Kidney capillary endothelial cell (primary cell): ENCODE measurements at places on chromosomes 13 and 19.

GRCh38 chr19:36745870-36746269 is 26.7 kb downstream of the ZNF850 start:
- no peak for DNase-seq

GRCh38 chr13:105538346-105538745 is 997.1 kb downstream of the EFNB2 start:
- no peak for DNase-seq

DNA sequence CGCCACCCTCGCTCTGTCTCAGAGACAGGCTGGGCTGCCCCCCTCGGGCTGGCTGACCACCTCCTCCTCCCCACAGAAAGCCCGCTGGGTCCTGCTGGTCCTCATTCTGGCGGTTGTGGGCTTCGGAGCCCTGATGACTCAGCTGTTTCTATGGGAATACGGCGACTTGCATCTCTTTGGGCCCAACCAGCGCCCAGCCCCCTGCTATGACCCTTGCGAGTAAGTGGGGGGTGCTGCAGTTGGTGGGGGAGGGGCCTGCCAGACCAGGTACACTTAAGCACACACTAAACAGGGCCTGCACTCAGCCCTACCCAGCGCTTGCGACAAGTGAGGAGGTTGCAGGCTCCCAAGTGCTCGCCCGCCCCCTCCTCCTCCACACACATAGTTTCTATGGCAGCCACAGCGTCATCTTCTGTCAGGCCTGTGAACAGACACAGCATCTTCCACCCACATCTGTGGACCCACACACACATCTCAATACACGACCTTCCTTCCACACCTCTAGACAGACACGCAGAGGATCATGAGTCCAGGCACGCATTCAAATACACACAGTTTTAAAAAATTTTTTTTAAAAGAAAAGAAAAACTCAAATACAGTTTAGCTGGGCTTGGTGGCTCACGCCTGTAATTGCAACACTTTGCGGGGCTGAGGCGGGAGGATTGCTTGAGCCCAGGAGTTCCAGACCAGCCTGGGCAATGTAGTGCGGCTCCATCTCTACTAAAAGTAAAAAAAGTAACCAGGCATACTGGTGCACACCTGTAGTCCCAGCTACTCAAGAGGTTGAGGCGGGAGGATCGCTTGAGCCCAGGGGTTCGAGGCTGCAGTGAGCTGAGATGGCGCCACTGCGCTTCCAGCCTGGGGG is 18.4 kb downstream of the PLD3 start:
- no peak for DNase-seq

DNA sequence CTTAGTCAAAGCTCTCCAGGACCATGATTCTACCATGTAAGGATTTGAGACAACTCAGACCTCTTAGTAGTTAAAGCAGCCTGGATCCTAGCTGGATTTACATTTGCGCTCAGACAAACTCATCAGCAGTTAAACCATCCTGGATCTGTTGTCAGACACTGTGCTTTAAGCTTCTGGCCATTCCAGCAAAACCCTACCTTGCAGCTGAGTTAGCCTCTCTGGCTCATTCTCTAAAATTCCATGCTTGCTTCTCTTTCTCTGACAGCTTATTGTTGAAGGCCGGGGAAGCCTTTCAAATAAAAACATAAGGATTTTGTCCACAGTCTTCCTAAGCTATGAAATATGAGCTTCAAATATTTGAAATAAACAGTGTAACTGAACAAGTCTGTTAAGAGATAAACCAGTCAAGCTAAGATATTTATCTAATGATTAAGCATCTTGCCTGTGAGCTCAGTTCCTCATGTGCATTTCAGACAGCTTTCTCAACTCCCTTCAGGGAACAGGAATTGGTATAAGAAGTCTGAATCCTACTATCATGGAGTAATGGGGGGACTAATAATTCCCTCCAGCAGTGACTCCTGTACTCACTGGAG is 89.3 kb downstream of the SLAIN1 start:
- no peak for DNase-seq

- DNase-seq, result no peak
These were observed 694.4 kb upstream of the SLITRK5 start for GRCh38 chr13:86976521-86977324.

- DNase-seq, result no peak
These were observed 50.8 kb downstream of the MBD3L2B start for GRCh38 chr19:6970443-6970842.

DNA sequence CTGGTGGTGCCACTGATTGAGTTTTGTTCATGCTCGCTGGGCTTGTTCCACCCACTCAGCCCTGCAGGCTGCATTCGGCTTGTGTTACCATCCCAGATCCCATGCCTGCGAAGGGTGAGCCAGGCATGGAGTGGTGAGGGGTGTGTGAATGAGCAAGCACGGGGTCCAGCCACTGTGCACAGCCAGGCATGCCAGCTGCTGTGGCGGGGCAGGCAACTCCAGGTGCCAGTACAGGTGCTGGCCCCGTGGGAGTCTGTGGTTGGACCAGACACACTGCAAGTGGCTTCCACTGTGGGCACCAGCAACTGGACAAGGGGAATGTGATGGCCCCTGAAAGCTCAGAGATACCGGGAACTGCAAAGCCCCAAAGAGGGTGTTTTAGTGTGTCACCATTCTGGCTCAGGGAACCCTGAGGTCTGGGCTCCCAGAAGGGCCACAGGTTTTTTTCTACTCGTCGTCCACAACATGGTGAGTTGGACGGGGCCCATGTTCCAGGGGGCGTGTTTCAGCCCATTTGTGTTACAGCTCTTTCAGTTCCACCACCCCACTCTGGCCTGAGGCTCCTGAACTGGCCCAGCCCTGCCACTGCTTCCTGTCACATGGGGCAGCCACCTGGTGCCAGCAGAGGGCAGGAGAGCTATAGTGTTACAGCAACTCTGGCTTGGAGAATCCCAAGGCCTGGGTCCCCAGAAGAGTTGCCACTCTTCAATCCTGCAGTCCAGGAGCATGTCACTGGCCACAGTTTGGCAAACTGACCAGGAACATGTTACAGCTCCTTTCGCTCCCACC is 217.0 kb upstream of the OBI1 start:
- no peak for DNase-seq

DNA sequence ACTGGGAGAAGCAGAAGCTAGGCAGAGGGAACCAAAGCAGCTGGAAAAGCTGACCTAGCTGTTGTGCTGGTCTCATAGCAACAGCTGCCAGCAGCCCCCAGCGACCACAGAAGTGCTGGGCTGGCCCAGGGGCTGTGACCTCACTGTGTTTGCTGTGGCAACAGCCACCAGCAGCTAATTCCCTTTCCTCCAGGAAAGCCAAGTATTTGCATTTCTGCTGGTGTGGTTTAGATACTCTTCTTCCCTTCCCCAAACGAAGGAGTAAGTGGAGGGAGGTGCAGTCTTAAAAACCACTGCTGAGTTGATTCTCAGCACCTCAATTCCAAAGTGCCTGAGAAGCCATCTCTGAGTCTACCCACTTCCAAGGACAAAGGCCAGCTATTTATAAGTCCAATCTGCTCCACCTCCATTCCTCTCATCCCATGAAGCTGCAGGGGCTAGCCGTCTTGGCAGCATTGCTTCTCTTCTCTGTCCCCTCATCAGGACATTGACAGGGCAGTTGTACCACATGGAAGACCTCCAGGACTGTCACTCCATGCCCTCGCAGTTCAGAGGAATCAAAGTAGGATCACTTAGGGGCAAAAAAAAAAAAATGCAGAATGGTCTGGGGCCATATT is 11.5 kb upstream of the CCDC97 start:
- DNase-seq, result no peak

DNA sequence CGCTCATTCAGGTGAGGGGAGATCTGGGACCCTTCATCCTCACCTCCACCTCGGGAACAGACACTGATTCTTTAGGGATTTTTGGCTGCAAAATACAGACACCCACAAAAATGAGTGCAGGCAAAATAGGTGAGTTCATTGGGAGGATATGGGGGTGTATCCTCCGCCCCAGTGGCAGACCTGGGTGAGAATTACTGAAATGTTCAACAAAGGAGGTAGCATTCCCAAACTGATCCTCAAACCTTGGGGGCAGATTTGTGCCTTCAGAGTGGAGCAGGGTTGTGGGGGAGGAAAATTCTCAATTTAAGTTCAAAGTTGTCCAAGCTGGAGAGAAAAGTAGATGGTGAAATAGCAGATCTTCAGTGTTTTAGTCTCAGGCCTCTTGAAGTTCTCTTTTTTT is 31.3 kb upstream of the SIN3B start:
- no peak for DNase-seq

DNA sequence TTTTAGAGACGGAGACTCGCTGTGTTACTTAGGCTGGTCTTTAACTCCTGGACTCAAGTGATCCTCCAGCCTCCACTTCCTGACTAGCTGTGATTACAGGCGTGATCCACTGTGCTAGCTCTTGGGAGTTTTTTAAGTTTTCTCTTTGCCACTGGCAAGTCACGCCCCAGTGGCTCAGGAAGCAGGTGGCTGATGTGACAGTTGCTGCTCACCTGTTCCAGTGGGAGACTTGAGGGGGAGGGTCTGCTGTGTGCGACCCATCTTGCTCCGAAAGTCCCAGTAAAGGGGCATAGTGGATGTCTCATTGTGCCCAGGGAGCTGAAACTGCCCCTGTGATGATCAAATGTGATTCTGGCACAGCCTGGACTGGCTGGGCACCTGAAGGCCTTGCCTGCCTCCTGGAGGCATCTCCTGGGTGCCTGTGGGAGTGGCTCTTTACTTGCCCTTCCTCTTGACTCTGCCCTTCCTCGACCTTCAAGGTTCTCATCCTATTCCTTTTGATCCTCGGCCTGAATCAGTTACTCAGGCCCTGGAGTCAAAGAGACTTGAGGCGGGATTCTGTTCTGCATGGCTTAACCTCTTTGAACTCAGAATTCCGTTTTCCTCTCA is 7.8 kb downstream of the SMARCA4 start:
- no peak for DNase-seq

GRCh38 chr13:68319384-68319783 is 1089.2 kb upstream of the PCDH9 start:
- no peak for DNase-seq

DNA sequence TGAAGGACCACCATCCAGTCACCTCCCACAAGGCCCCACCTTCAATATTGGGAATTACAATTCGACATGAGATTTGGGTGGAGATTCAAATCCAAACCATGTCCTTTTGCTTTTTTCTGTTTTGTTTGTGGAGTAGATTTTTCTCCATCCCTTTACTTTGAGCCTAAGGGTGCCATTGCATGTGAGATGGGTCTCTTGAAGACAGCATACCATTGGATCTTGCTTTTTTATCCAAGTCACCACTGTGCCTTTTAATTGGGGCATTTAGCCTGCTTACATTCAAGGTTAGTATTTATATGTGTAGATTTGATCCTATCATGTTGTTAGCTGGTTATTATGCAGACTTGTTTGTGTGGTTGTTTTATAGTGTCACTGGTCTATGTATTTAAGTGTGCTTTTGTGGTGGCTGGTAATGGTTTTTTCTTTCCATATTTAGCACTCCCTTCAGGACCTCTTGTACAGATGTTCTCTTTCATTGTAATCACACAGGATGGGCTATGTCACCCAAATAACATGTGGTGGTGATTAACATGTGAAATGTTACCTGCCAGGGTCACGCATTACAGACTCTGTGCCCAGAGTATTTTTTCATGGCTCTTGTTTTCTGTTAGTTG is 58.0 kb downstream of the ZNF823 start:
- no peak for DNase-seq

- DNase-seq, result no peak
These were observed 194.8 kb upstream of the TSC22D1 start for GRCh38 chr13:44770951-44771350.

- DNase-seq, result no peak
These were observed 232.0 kb upstream of the PCDH9 start for GRCh38 chr13:67462098-67462497.

DNA sequence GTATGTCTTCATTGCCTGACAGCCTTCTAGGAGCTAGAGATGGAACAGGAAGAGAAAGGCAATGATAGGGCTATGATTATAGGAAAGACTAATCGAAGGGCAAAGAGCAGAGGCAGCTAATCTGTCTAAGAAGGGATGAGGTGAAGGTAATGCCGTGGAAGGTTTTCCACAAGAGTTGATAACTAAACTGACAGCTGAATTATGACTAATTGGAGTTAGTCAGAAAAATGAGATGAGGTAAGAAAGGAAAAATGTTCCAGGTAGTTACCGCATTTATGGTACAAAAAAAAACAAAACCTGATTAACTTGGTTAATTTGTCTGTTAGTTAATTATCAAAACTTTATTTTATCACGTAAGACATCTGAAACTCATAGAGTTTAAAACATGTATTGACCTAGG is 260.3 kb downstream of the SLITRK6 start:
- DNase-seq, result no peak

GRCh38 chr19:11519138-11519537 is 9.8 kb downstream of the ECSIT start:
- no peak for DNase-seq

- DNase-seq, result no peak
These were observed 148.9 kb upstream of the VSTM2B start for GRCh38 chr19:29376855-29377354.

DNA sequence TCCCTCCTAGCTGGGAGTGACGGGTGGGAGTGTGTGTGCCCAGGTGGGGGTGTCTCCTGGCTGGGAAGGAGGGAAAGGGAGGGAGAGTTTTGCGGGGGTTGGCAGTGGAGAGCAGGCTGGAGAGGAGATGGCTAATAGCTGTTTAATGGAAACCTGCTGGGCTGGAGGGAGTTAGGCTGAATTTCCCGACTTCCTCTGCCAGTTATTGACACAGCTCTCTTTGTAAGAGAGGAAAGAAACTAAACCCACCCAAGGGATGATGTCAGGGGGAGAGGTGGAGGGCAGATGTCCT is 10.2 kb upstream of the ILF3 start:
- no peak for DNase-seq

GRCh38 chr13:68929075-68929745 is 1178.4 kb upstream of the ATXN8OS start:
- no peak for DNase-seq

DNA sequence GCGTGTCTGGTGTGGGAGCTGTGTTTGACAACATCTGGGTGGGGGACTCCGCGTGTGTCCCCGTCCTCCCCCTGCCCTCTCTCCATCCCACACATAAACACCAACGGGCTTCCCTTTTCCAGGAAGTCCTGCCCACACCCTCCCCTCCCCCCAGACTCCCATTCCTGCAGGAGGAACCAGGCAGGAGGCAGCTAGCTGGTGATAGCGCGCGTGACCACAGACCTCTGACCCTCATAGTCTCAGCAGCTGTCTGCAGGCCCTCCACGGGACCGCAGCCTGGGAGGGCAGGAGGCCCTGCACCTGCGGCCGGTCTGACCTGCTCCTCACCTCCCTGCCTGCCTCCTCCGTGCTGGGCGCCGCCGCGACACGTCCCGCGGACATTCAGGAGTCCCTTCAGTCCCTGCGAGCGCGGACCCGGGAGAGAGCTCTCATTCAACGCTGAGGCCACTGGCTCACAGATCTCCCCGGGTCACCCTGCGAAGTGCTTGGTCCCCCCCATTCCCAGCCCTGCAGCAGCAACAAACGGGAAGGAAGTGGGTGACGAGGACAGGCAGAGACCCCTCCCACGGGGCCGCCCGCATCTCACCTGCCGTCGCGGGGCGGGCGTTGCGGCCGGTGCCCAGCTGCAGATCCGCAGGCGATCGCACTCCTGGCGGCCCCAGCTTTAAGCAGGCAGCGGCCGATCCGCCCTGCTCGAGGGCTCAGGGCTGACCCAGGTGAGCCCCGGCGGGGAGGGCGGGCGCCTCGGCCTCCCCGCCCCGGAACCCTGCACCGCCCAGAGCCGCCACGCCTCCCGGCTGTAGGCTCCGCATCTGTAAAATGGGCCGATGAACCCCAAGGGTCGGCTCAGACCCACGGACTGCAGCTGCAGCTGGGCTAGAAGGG is 1.1 kb upstream of the ACP5 start:
- DNase-seq, result no peak
